ENCODE measurements at places on chromosomes 3 and 15.

DNA sequence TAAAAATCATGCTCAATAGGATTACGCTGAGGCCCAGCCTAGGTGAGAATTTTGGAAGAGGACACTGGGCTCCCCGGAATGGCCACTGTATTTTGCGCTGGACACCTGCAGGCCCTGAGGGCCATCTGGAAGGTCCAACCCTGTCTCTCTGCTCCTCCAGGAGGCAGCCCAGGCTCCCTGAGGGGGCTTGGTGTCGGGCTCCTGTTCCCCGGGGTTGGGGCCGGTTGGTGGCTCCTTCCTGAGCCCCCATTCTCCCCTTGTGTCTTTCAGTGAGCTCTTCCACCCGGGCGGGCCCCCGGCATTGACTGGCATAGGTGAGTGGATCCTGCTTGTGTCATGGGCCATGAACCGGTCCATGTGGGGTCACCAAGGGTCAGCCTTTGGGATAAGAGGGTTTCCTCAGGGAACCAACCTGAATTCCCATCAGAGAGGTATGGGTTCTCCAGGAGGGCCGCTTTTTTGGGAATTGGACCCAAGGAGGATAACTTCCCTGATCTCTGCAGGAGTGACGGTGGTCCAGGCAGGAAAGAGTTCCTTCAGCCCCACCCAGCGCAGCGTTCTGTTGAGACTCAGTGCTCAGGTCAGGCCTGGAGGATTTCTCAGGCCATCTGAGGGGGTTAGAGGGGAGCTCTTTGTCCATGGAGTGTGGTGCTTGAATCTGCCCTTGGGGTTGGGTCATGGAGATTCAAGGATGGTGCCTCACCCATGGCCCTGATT is 187.8 kb downstream of the UBE3A start:
- no peak for DNase-seq

GRCh38 chr15:92620991-92621390 is 34.6 kb downstream of the FAM174B start:
- DNase-seq = no peak

DNA sequence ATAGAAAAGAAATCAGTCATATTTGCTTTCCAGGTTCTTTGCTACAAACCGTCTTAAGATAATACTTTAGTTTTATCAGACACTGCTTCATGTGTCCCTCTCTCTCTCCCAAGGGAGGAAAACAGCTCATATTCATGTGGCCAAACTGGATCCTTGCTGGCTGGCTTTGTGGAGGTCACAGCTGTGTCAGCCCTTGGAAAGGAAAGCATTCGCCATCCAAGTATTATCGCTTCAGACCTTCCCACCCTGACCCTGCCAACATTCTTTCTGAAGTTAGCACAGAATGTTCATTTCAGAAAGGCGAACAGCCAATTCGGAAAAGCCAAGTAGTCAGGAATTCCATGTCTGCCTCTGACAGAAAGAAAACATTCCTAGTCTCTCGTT is 213.6 kb downstream of the FEZF2 start:
- DNase-seq = no peak

DNA sequence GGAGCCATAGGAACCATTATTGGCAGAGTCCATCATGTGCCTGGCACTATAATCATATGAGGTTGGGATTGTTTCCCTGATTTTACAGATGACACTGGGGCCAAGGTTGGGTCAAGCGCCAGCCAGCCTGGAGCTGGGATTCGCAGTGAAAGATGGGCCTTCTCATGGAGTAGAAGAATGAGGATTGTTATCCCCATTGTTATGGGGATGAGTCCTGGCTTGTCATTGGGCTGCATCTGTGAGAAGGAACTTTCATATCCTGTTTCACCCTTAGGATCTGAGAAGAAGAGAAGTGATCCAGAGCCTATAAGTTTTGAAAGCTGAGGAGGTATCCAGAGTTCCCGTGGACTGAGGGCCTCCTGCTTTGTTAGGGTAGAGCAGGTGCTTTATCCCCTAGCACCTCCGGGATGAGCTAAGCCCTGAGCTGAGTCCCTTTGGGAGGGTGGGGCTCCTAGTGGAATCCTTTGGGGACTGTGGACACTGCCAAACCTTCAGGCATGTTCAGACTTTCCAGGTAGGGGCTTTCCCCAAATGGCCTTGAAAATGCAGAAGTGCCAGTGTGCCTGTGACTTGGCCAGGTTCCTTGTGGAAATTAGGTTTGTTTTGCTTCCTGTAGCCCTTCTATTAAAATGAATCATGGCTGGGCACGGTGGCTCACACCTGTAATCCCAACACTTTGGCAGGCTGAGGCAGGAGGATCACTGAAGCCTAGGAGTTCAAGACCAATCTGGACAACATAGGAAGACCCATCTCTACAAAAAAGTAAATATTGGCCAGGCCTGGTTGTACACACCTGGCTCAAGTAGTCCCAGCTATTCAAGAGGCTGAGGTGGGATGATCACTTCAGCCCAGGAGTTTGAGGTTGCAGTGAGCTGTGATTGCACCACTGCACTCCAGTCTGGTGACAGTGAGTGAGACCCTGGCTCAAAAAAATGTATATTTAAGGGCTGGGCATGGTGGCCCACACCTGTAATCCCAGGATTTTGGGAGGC is 30.2 kb upstream of the BSN start:
- DNase-seq = no peak
